ENCODE measurements at places on chromosomes 3 and 15.
A peak's percentile ranks its signal among the peaks of the same experiment; 100 is the strongest.

DNA sequence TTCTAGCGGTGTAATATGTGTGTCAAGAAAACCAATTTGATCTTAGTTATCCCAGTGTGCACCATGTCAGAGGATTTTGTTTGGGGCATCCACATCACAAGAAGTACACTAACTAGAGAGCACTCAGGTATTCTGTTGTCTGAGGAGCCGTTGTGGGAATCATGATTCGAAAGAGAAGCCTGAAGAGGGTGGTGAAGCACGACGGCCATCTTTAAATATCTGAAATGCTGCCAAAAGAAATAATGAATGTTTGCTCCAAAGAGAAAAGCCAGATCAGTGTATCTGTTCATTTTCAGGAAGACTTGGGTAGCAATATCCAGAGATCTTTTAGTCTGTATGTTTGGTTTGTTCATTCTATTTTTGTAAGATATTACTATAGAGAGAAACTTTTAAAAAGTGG is 180.7 kb downstream of the KLHL25 start:
- no peak for DNase-seq

DNA sequence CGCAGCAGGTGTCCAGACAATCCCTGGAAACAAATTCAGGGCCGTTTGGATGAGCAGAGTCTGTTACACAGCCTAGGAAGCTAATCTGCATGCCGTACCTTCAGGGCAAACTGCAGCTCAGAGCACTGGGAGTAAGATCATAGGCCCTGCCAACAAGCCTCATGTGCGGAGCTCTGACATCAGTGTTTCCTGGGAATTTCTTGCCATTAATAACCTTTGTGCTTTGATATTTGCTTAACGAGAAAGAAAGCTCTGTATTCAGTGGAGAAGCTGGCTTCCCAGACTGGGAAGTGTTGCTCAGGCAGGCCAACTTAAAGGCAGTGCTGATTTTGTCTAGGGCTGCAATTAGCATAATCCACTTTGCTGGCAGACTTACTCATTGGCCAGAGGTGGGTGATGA is 116.1 kb upstream of the KLHL25 start:
- DNase-seq = peak; percentile 56

DNA sequence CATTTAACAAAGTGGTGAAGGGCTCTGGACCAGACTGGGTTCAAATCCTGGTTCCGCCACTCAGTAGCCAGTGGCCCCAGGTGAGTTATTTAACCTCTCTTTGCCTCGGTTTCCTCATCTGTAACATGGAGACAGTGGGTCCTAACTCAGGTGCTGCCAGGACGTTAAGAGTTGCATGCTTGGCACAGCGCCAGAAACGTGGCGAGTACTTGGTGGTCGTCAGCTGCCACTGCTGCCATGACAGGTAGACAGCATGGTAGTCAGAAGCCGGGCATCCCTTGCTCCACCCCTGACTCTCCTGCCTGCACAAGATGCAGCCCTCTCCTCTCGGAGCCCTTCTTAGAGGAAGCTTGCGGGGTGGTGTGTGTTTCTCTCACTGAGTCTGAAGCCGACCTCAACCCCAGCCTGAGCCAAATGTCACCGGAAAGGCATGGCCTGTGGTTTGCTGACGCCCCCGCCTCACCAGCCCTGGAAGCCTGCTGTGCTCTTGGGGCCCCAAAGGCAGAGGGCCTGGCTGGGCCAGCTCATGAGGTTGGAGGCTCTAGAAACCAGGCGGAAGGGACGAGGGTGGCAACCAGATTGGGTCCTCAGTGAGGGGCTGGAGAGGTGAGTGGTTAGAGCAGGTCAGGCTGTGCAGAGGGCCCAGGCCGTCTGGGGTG is 160.8 kb upstream of the TLE3 start:
- no peak for DNase-seq

DNA sequence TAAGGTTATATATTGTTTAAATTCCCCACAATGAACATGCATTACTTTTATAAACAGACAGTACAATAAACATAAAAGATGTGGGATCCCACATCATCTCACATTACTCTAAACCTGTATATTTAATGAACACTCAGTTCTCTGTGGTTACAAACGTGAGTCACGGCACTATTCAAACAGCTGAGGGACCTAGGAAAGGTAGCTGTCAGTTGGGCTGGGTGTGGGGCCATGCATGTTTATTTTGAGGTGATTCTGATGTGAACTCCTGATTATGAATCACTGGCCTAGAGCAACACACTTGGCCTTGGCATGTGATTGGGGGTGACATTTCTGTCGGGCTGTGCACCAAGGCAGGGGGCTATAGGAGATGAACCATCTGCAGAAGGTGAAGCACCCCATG is 147.6 kb upstream of the HACD2 start:
- no peak for DNase-seq

DNA sequence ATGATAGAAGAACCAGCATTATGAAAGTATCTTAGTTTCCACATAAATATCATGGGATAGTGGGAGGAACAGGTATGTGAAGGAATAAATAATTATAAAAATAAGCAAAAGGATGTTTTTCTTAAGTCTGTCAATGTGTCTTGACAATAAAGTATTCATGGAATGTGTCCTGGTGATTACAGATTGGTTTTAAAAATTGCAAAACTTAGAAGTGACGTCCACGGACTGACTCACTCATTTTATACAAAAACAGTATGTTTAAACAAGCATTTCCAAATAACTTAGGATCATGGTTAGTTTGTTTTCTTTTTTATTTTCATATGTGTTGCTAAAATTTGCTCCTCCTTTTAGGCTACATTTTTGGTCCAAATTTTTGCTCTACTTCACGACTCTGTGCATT is 687.0 kb upstream of the NECTIN3 start:
- no peak for DNase-seq

GRCh38 chr3:57952208-57952631 is 56.0 kb upstream of the FLNB start:
- DNase-seq = peak; percentile 46

DNA sequence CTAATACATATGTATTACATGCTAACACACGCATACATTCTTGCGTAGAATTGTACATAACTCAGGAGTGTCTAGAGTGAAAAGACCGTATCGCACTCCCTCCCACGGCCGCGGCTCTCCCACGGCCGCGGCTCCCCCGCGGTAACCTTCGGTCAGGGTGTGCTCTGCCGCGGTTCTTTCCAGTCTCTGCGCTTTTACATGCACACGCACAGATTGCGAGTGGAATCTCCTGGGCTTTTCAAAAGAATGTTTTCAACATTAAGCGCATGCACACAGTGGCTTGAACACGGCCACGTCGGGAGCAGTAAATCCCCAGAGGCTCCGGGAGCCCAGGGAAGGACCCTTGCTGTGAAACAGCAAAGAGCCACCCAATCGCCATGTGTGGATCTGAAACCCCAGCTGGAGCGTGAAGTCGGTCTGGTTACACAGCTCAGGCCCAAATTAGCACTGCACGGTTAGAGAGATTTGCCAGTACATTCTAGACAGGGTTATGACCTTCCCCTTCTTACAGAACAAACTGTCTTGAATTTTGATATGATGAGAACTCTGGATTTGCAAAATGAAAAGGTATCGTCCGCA is 805 bp upstream of the RGMA start:
- no peak for DNase-seq

- no peak for DNase-seq
Observed at GRCh38 chr3:184761075-184761841, 49.4 kb upstream of the MAGEF1 start.

DNA sequence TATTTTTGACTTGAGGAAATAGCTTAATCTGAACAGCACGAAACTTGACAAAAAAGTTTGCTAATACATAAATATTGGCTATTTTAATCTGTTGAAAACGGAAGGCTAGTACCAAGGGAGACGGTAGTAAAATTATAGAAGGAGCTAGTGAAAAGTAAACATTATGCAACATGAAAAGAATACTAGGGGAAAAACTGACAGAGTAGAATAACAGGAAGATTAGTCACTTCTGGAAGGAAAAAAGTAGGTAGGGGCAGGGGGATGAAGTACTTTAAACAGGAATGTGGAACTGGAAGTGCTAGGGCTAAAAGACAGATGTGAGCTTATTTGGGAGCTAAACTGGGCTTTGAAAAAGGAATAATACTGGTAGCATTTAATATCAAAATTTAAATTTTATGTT is 60.1 kb downstream of the MBNL1 start:
- no peak for DNase-seq

DNA sequence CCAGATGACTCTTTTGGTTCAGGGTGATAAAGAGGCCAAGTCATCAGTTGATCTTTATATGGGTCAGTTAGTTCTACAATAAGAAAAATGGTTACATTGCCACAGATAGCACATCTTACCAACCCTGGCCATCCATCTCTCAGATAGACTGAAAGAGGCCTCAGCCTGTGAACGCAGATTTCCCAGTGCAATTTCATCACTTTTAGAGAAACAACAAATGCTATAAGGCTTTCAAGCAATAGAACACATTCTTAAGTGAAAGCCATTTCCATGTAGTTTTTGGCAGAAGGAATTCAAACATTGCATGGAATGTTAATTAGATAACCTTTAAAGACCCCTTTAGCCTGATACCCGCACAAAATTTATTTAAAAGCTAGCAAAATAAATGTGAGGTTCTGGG is 200.6 kb upstream of the ZBTB20 start:
- DNase-seq = no peak

GRCh38 chr3:56825567-56826438 is 24.1 kb upstream of the ARHGEF3 start:
- DNase-seq = no peak

DNA sequence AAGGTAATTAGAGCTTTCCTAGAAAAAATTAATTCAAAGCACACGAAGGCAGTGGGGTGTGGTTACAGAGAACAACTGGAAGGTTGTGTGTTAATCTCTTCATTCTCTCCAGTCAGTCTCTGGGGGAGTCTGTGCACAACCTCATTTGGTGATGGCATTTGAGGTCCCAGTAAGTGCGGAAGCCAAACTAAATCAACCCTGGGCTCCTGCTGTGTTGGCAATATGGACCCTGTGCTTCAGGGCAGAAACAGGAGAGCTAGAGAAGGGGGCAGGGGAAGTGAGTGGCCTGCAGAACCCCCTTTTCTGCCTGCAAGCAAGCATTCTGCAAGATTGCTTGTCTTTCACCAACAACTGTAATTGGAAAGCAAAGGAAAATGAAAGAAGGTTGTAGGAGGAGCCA is 195.9 kb upstream of the ST8SIA2 start:
- no peak for DNase-seq

- DNase-seq = no peak
Observed at GRCh38 chr3:40770061-40770460, 245.3 kb downstream of the ZNF621 start.

DNA sequence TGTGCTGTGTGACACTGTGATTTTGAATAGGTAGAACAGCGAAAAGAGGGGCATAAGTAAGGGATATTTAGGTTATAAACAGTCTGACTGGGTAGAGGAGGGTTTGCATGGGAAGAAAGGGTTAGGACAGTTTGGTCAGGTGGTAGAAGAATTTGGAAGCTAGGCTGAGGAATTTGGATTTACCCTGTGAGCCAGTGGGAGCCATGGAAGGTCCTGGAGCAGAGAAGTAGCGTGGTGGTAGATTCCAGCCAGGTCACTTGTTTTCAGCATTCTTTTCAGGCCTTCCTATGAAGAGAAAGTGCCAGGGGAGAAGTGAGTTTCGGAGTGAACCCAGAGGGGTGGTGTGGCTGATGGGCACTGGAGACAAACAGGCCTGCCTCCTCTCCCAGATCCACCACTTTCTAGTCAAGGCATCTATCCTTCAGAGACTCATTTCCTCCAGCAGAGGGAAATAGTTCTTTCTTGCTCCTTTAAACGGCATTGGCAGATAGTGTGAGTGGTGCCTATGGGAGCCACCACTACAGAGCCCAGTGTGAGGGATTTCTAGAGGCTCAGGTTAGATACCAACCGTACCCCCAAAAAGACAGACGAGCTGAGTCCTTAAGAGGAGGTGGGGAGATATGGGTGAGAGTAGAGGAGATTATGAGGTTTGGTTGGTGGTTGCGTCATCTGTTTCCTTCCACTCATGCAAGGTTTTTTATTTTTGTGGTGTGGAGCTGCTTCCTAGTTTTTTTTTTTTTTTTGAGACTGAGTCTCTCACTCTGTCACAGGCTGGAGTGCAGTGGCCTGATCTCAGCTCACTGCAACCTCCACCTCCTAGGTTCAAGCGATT is 21.2 kb downstream of the PXK start:
- no peak for DNase-seq

GRCh38 chr3:2856138-2857133 is 253.7 kb downstream of the IL5RA start:
- peak; percentile 34 for DNase-seq

DNA sequence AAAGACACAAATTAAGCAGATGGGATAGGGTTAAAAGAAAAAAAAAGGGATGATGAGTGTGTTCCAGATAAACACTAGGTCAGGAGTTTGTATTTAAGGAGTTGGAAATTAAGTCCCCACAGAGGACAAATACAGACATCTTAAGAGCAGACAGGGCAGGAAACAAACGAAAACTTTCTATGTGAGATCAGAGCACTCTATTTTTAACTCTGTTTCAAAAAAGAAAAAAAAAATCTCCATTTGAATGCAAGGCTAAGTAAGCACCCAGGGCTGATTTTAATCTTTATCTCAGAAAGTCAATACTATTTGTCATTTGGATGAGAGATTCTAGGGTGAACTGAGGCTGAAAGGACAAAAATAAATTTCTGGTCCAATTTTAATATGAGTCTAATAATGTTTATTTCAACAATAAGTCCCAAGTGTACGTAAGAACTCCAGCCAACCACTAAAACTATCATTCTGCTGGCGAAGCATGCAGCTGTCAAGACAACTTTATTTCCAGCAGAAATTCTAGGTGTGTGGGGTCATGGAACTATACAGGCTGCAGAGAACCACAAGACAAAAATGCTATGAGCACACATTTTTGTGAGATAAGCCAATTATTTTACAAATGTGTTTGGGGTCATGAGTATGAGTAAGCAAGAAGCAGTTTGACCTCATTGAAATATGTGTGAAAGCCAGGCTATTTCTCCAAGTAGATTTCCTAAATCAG is 186.1 kb downstream of the FMN1 start:
- no peak for DNase-seq

DNA sequence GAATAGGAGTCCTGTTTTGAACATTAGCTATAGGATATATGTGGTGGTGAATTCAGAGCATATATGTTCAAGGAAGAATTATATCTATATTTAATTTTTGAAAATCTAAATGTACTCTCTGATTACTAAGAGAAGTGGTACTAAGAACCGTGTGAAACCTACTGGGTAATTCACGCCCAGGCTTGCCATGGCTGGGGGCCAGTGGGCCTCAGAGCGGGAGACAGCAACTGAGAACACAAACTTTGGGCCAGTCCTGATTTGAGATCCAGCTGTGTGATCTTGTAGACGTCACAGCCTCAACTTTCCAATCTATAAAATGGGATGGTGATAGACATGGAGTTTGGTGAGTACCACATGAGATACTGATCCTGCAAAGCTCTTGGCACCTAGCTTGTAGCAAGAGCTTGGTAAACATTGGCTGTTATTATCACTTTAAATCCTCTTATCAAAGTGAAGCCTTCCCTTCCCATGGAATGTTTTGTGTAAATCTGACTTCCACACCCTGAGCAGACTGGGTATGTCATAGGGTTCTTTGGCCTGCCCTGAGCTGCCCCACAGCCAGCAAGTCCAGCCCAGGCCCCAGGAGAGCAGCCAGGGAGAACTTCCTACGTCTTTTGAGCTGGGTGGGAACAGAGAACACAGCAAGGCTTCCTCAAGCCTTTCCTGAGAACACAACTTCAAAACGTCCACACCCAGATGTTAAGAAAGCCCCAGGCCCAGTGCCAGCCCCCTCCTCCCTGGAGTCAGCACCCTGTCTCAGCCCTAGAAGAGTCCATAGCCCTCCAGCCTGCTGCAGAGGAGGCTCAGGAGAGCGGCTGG is 8.2 kb upstream of the PAQR5 start:
- no peak for DNase-seq

GRCh38 chr3:11564577-11565001 is 79.1 kb downstream of the VGLL4 start:
- no peak for DNase-seq

Measured in G401 (cell line).